ENCODE measurements at places on chromosomes 1 and 21.

DNA sequence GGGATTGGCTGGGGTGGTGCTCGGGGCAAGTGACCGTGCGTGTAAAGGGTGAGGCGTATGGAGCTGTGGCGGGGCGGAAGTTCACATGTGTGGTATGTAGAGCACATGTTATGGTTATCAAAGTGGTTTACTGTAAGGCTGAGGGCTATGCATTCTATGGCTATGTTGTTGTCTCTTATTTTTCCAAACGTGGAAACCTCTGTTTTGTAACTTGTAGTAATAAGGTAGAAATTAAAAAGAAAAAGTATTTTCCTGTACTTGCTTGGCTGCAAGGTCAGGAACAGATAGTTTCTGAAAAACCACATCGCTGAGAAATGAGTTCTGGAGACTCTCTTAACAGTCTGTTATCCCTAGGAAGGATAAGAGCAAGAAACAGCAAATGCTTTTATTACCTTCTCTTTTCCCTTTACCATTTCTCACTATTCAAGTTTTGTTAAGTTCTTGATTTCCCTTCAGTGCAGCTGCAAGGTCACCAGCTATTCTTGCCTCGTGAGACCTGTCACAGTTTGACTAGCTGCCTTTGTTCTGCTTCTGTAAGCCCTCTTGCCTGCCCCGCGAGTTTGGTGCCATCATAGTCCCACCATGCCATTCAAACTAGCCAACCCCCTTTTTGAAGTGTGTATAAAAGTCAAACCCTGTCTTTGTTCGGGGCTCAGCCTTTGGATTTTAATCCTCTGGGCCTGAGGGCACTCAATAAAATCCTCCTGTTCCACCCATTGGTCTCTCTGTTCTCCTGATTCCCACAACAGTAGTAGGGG, 9.5 kb downstream of the RNU1-2 start:
- peak; percentile 72 for DNase-seq

GRCh38 chr1:13737398-13737797, 37.4 kb downstream of the PRDM2 start:
- DNase-seq: peak; percentile 75

GRCh38 chr1:46675549-46676314, 4.1 kb downstream of the TEX38 start:
- DNase-seq: no peak

- no peak for DNase-seq
Observed at GRCh38 chr1:109768335-109768650, 4.6 kb upstream of the EPS8L3 start.

- DNase-seq: no peak
Observed at GRCh38 chr1:93328809-93329760, 16.6 kb upstream of the DR1 start.

Data from NCI-H1436 (cell line).